Hair follicular keratinocyte (primary cell): ENCODE measurements at places on chromosomes 5 and 9. TPM values are rescaled to one million over a fixed set of nuclear protein-coding genes. Genes with fewer than 3 reads are reported as not detected.

The IL33 gene
- 1.2 and 2.0 TPM in 2 replicates for total RNA-seq

The MEIKIN gene
- total RNA-seq = not detected in 2 replicates

The F2RL2 gene
- 0.27 TPM in 1 of 2 replicates, not detected in the other for total RNA-seq

The FOXE1 gene
- total RNA-seq = 12.4 and 16.9 TPM in 2 replicates

The PAEP gene
- not detected in 2 replicates for total RNA-seq

The SPATA31A3 gene
- total RNA-seq = not detected in 2 replicates

The PFN3 gene
- not detected in 2 replicates for total RNA-seq

The LRRC26 gene
- not detected in 2 replicates for total RNA-seq
